ENCODE measurements at places on chromosomes 6 and 20. TPM values are rescaled to one million over a fixed set of nuclear protein-coding genes. Genes with fewer than 3 reads are reported as not detected.

The ZNF391 gene
- 6.7 TPM for total RNA-seq

DNA sequence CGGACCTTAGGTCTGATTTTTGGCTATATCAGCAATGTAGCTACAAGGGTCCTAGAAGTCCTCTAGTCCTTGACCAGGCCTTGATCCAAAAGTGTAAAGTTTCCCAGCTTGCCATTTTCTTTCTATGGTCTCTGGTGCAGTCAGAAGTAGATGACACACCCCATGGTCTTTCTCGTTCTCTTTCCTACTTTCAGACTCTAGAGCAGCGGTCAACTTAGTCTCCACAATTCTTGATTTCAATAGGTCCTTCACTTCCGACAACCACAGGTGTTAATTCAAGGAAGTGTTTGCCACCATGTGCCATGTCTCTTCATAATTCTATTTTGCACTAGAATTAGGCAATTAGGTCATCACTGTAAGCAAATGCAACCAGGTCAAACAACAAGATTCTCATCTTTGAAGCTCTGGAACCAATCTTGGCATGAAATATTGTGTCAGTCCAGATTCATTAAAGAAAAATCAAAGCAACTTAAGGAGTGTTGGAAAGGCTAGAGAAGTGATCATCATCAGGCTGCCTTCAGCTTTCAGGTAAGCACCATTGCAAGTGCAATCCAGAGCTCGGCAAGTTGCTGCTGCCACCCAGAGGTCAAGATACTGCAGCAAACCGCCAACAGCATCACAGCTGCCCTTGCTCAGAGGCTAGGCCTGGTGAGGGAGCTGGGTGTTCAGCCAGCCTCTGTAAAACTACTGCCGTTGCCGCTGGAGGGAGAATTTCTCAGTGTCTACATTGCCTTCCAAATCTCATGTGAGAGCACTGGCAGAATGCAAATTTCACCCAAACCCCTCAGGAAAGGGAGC is 5.6 kb upstream of the SYNE1 start:
- DNase-seq: peak; percentile 63

The LPA gene
- total RNA-seq: not detected

The C6orf89 gene
- 43.2 TPM for total RNA-seq

DNA sequence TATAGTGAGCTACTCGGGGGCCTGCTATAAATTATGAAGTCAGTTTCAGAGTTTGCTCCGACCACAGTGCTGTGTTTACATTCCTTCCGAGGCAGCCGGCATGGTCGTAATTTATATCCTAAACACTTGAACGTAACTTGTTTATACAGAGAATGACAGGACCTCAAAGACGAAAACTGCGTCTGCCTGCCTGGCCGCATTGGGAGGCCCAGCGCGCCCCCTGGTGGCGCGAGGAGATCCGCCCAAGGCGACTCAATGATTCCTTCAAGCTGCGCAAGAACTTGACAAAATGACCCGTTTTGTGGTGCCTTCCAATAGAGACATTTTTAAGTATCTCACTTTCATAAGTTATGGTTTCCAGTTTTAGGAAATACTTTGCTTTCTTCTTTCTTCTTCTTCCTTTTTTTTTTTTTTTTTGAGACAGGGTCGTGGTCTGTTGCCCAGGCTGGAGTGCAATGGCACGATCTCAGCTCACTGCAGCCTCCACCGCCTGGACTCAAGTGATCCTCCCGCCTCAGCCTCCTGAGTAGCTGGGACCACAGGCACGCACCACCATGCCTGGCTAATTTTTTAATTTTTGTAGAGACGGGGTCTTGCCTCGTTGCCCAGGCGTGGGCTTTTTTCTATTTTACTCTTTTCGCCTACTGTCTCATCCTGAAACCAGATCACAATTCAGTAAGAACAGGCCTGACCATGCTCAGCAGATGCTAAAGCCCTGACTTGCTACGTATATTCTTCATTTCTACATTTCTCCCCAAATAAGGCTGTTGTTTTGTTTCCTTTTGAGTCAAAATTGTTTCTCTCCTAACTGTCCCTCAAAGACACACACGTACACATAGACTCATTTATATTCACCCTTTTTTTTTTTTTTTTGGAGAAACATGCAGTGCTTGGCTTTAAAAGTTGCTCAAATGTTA is 7.8 kb downstream of the FOXF2 start:
- DNase-seq: peak; percentile 81

DNA sequence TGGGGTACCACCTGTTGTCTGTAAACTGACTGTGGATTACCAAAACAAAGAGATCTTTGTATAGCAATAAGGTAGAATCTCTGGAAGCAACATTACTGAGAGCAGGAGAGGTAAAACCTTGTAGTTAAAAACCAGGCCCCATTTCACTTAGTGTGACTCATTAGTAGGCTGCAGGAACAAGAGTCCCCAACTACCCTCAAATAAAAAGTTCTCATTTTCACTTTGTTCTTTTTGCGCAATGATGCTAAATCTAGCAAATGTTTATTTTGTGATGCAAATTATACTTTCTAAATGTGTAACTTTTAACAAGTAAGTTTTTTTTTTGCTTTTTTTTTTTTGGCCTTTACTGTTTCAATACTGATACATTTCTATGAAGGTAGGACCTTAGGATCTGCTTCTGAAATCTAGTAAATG is 67.1 kb downstream of the ESF1 start:
- no peak for DNase-seq

DNA sequence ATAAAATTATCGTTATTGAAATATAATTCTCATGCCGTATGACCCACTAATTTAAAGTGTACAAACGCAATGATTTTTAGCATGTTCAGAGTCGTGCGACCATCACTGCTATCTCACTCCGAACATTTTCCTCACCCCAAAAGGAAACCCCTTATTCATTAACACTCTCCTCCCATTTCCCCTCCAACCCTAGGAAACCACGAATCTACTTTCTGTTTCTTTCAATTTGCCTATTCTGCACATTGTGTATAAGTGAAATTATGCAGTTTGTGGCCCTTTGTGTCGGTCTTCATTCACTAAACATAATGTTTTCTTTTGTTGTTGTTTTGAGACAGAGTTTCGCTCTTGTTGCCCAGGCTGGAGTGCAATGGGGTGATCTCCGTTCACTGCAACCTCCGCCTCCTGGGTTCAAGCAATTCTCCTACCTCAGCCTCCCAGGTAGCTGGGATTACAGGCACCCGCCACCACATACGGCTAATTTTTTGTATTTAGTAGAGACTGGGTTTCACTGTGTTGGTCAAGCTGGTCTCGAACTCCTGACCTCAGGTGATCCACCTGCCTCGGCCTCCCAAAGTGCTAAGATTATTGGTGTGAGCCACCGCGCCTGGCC is 99.7 kb upstream of the ZNF217 start:
- DNase-seq: no peak

The NOP56 gene
- 144 TPM for total RNA-seq

The SAMD5 gene
- 4.7 TPM for total RNA-seq

All from endothelial cell (in vitro differentiated cells).